ENCODE measurements at places on chromosomes 1 and 21. TPM values are rescaled to one million over a fixed set of nuclear protein-coding genes. Genes with fewer than 3 reads are reported as not detected.
A peak's percentile ranks its signal among the peaks of the same experiment; 100 is the strongest.

GRCh38 chr1:234931404-234931973 lies 197.1 kb downstream of the TOMM20 start:
- no peak for DNase-seq

- DNase-seq, result no peak
Observed at GRCh38 chr1:113913887-113914664, 8.9 kb downstream of the DCLRE1B start.

GRCh38 chr1:5962265-5963105 lies 29.7 kb downstream of the NPHP4 start:
- no peak for DNase-seq

DNA sequence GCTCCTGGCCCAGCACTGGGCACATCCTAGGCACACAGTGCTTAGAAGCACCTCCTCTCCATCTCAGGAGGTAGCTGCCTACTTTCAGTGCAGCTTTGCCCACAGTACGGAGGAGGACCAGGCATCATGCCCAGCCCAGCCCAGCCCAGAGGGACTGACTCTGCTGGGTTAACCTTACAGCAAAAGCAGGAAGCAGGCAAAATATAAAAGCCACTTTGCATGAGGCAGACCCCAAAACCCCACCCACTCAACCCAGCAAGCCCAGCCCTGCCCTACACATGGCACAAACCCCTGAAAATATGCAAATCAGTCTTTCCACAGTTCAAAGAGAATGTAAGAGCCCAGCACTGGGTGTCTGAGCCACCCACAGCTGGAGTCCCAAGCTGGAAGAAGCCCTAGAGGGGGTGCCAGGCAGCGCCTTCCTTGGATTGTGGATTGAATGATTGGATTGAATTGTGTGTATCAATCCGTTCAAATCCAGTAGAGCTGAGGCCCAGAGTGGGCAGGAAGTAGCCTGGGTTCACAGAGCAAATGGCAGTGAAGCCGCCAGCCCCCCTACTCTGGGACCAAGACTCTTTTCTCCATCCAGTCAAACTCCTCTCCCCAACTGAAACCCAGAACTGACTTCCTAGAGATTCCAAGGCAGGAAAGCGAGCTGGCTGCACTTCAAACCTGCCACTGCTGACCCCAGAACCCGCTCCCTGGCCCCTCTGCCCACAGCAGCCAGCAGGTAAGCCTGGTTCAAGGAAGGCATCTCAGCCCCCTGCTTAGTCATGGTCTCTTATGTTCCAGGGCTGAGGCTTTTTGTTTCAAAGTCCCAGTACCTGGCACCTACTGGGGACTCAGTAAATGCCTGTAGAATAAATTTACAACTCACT lies 117.7 kb downstream of the LACTBL1 start:
- no peak for DNase-seq

The KRTCAP2 gene
- 121 TPM for total RNA-seq

DNA sequence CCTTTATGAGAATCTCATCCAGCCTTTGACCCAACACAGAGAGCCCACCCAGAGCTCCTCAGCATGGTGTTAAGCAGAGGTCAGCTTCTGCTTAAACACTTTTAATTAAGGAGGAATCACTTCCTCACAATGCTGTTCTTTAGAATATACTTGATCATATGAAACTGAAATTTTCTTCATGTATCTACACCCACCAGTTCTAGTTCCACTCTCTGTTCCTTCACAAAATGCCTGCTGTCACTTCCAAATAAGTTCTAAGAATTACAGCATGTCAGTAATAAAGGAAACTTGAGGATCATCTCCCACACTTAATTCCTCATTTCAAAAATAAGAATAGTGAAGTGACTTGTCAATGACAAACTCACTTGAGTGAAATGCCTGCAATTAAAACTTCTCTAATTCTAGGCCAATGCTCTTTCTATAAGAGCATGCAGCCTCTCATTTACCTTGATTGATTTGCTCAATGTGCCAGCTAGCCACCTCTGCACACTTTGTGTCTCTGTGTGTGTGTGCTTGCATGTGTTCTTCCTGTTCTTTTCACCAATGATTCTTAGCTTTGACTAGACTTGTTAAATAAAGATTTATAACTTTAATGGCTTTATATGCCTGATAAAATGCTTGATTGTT lies 356.3 kb downstream of the PLPP3 start:
- no peak for DNase-seq

DNA sequence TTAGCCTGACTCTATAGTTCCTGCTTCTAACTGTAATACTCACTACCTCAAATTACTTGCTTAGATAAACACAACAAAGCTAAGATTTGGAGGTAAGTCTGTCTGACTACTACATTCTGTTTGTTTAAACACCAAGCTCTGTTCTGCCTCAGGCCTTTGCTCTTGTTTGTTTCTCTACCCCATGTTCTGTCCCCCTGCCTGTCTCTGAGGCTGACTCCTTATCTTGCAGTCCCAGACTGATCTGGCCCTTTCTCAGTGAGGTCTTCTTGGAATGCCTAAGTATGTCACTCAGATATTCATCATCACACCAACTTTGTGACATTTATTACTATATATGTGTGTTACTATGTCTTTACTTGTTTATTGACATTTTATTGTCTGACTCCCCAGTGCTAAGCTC lies 425.5 kb downstream of the LMO4 start:
- DNase-seq, result no peak

DNA sequence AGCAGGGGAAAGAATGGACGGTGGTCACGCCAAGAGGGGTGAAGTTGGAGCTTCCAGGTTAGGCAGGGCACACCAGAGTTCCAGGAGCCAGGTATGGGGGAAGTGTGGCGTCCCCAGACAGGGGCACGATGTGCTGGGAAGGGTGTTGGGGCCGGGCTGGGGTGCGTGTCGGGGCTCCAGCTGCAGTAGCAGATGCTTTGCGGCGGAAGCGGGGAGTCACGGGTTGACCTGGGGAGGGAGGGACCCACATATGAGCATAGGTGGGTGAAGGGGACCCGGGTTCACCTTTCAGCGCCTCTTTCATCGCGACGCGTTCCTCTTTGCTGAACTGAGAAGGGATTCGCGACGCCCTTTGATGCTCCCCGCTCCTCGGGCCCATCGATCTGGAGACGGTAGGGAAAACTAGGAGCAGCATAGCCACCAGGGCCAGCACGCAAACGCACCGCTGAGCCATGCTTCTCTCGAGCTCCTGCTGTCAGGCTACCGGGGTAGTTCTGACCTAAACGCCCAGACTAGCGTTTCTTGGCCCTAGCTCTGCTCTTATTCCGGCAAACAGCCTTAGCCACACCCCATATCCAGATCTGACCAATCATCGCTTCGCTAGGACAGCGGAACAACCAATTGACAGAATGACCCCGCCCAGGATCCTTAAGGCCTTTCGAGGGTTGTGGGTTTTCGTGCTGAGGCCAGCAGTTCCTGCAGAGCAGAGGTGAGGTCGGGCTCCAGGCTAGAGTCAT lies at the start of gene PM20D1:
PM20D1 (minus strand) TSS at position 514 of the 737 bp plus-strand sequence; CDS start at position 454, 60 bp downstream.
- DNase-seq, result peak; percentile 67
